ENCODE measurements at places on chromosomes 5 and 9.

- no peak for DNase-seq
These were observed 77.7 kb downstream of the EFNA5 start for GRCh38 chr5:107593009-107593408.

GRCh38 chr5:143328589-143329220, 74.8 kb downstream of the NR3C1 start:
- no peak for DNase-seq

DNA sequence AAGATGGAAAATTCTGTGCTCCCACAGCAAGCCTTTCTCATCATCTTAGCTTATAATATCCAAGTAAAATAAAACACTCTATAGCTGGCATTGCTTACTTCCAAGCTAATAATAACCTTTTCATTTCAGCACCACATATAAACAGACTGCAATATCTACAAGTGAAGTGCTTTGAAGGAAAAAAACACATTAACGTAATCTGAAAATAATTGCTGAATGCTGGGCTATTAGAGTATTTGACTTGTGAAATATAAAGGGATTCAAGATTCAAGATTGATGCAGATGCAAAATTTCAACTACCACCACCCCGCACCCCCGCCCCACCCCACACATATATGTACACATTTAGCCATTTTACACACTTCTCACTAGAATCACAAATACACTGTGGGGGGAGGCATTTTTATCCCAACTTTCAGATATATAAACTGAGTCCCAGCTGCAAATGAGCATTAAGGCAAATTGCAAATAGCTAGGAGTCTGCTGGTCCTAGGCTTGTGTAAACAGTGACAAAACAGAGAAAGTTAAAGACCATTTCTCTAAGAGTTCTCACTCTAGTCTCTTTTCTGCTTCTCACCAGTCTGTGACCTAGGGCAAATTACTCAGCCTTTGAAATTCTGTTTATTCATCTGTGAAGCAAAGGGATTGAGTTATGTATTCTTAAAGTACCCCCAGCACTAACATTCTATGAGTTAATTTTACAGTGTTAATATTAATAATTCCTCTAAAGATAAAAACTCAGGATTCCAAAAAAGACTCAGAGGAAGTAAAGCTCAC, 489.4 kb downstream of the PRELID2 start:
- DNase-seq = no peak

- no peak for DNase-seq
These were observed 385.3 kb upstream of the RIOK2 start for GRCh38 chr5:97568382-97568781.

- DNase-seq = no peak
These were observed 11.6 kb upstream of the CETN3 start for GRCh38 chr5:90421136-90421535.

DNA sequence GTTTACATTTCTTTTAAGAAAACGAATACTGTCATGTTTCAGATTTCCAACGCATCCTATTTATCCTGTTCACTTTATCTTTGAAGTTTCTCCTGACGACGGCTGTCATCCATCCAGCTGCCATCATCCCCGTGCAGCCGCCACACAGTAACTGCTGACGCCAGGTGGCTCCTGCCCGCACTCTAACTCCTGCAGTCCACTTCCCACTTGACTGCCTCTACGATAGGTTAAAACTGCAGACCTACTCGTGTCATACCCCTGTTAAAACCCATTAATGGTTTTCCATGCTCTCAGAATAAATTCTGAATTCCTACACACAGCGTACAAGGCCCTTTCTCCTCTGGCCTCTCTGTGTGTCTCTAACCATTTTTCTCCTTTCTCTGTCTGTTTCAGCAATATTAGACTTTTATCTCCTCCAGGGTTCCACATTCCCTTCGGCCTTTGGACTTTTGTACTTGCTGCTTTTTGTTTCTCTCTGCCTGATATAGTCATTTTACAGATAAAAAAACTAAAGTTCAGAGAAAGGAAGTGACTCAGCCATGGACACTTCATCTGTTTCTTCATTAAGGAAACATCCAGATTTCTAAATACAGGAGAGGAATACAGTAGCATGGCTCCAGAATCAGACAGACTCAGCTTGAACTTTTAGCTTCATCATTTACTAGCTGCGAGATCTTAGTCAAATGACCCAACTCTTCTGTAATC, 84.9 kb downstream of the ADAMTS12 start:
- DNase-seq = no peak

GRCh38 chr5:3590967-3591900, 4.4 kb upstream of the IRX1 start:
- no peak for DNase-seq

GRCh38 chr9:127572961-127573721, 38.9 kb upstream of the STXBP1 start:
- DNase-seq = no peak

DNA sequence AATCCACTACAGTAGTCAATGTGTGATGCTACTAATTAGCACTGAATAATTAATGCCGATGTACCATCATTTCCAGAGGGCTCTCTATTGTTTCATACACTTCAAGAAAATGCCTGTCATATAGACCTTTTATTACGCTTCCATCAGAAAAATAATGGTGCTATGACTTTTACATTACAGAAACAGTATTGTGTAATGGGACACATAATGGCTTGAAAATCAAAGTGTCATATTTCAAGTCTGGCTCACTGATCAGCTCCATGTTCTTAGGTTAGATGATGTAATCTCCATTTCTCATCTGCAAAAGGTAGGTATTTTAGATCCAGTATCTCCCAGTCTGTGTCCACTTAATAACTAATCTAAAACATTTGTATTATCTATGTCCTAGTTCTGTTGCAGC, 990.6 kb upstream of the TYRP1 start:
- no peak for DNase-seq

GRCh38 chr5:7261049-7261448, 134.9 kb upstream of the ADCY2 start:
- DNase-seq = no peak

- no peak for DNase-seq
These were observed 43.8 kb upstream of the PLEKHG4B start for GRCh38 chr5:48192-48591.

DNA sequence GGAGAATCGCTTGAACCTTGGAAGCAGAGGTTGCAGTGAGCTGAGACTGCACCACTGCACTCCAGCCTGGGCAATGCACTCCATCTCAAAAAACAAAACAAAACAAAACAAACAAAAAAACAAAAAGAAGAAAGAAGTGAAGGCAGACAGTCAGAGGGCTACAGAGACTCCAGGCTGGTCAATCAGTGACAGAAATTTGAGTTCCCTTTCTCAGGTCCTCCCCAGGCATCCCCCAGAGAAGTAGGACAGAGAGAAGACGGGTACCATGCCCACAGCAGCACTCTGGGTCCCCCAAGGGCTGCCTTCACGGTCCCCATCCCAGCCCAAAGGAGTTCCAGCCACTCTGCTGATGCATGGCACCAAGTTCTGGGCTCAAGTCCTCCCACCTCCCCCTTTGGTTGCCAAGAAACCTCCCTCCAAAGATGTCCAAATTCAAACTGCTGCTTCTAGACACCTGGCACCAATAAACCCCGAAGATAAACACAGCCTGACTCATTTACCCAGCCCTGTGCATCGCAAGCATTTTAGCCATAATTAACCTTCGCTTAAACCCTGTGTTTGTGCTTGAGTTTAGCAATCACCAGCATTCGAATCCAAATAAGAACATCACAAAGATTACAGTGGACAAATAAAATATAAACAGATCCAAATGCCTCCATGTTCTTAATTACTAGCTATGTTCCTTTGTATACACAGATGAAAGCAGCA, 24.0 kb downstream of the SEMA4D start:
- DNase-seq = no peak

DNA sequence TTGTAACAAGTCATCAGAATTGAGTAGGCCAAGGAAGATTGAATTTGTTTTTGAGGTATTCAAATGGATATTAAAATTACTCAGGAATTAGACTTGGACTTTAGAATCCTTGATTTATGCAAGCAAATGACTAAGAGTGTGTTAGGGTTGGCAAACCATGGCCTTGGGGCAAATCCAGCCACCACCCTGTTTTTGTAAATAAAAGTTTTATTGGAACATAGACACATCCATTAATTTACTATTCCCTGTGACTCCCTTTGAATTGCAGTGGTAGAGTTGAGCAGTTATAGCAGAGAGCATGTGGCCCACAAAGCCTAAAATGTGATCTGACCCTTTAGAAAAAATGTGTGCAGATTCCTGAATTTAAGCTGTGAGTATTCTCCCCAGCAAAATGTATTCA, 115.6 kb downstream of the WDR70 start:
- DNase-seq = no peak

- no peak for DNase-seq
These were observed 242.3 kb downstream of the PSAT1 start for GRCh38 chr9:78539188-78539587.

- no peak for DNase-seq
These were observed 31.0 kb upstream of the GLRX start for GRCh38 chr5:95853490-95853889.

- DNase-seq = no peak
These were observed 23.6 kb downstream of the SCAI start for GRCh38 chr9:125119643-125120286.

GRCh38 chr9:134913041-134913712, 4.5 kb downstream of the FCN1 start:
- no peak for DNase-seq
